ENCODE measurements at places on chromosomes 4 and X.
A peak's percentile ranks its signal among the peaks of the same experiment; 100 is the strongest.

- DNase-seq, result no peak
Observed at GRCh38 chr4:88442689-88443191, 14.2 kb upstream of the HERC5 start.

GRCh38 chr4:184347251-184348239, 126.8 kb downstream of the IRF2 start:
- no peak for DNase-seq

DNA sequence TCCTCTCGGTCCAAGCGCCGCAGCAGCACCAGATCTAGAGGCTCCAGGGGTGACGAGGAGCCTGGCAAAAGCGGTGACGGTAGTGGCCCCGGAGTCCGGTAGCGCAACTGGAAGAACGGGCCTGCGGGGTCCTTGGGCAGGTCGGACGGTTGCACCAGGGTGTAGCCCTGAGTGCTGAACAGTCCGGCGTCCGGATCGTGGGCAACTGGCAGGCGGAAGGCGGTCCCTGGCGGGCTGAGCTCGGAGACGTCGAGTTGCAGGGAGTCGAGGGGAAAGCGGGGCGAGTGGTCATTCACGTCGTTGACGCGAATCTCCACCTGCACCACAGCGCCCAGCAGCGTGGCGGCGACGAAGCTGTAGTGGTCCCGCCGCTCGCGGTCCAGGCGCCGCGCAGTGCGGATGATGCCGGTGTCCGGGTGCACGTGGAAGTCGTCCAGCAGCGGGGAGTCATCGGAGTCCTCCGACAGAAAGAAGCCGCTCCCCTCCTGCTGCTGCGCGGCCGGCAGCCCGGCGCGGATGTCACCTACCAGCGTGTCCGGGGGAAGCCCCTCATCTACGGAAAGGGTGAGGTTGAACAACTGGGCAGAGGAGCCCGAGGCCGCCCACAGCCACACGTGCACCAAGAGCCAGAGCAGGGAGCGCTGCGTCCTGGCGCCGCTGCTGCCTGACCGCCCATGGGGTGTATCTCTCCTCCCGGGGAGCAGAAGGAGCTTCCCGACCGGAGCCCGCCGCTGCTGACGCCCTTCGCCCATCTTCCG, 837 bp downstream of the DCHS2 start:
- DNase-seq, result no peak

DNA sequence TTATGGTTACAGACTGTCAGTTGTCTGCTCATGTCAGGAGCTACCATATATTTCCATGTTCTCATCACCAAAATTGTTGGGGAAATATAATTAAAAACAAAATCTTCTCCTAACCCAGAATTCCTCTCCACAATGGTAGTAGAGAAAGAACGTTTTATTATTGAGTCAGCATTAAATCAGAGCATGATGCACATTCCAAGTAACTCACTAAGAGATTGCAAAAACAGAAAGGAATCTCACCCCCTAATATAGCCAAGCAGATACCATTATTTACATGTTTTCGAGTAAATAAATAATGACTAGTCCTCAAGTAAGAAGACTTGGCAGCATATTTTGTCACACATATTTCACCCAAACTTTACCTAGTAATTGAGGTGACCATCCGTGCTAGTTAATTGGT, 36.2 kb upstream of the ARHGEF6 start:
- DNase-seq, result no peak

GRCh38 chr4:88570001-88570400, 22.3 kb upstream of the HERC3 start:
- no peak for DNase-seq

DNA sequence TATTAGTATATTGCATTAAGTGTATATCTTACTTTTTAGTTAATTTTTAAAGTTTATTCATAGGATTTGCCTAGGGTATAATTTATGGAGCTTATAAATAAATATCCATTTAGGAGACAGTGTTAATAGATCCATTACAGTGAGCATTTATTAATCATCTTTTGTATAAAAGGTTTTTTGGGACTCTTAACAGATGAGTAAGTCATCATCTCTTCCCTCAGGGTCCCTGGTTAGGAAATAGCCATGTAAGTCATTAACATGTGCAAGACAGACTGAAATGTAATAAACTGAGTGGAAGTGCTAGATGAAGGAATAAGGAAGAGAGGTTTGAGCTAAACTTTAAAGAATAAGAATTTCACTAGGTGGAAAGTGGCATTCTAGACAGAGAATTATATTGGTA, 69.2 kb downstream of the PAQR3 start:
- no peak for DNase-seq

- DNase-seq, result no peak
Observed at GRCh38 chr4:26842911-26843310, 17.7 kb upstream of the STIM2 start.

DNA sequence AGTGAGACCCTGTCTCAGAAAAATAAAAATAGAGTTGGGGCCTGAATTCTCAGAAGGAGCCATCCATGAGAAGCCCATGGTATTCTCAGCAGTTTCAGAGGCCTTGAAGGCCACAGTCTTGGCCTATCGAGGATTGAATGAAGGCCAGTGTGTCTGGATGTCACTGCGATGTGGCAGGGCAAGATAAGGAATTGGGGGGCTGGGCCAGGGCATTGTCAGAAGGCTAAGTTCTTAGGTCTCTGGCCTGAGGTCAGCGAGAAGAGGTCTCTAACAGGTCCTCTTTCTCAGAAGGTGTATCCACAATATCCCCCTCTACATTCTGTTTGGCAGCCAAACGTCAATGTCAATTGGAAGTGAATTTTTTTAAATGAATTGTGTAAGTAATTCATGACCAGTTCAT, 5.7 kb downstream of the ZNF275 start:
- no peak for DNase-seq

- DNase-seq, result no peak
Observed at GRCh38 chrX:120462370-120462769, 6.7 kb downstream of the LAMP2 start.

GRCh38 chr4:42906891-42907759, 14.6 kb downstream of the GRXCR1 start:
- DNase-seq, result peak; percentile 1

- no peak for DNase-seq
Observed at GRCh38 chr4:124534131-124534530, 178.4 kb downstream of the ANKRD50 start.

- no peak for DNase-seq
Observed at GRCh38 chrX:132831336-132831973, 127.0 kb downstream of the HS6ST2 start.

GRCh38 chr4:3814053-3814570, 47.9 kb downstream of the ADRA2C start:
- no peak for DNase-seq

- DNase-seq, result no peak
Observed at GRCh38 chr4:184784628-184785257, 41.0 kb downstream of the ACSL1 start.

DNA sequence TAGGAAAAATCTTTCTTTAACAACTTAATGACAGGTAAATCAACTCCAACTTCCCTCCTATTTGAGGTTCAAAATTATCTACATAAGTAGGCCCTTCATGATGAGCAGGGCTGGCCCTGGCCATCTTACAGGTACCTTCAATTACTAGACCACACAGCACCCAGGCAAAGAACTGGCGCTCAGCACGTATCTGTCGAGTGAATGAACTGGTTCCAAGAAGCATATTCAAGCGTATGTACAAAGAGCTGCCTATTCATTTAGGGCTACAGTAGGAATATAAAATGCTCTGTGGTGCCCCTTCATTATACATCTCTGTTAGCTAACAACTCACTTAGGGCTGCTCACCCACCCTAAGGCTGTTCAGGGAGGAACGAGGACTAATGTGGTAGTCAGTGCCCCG, 48.0 kb downstream of the TSPAN5 start:
- DNase-seq, result no peak

- no peak for DNase-seq
Observed at GRCh38 chrX:151000861-151001331, 17.8 kb downstream of the HMGB3 start.

DNA sequence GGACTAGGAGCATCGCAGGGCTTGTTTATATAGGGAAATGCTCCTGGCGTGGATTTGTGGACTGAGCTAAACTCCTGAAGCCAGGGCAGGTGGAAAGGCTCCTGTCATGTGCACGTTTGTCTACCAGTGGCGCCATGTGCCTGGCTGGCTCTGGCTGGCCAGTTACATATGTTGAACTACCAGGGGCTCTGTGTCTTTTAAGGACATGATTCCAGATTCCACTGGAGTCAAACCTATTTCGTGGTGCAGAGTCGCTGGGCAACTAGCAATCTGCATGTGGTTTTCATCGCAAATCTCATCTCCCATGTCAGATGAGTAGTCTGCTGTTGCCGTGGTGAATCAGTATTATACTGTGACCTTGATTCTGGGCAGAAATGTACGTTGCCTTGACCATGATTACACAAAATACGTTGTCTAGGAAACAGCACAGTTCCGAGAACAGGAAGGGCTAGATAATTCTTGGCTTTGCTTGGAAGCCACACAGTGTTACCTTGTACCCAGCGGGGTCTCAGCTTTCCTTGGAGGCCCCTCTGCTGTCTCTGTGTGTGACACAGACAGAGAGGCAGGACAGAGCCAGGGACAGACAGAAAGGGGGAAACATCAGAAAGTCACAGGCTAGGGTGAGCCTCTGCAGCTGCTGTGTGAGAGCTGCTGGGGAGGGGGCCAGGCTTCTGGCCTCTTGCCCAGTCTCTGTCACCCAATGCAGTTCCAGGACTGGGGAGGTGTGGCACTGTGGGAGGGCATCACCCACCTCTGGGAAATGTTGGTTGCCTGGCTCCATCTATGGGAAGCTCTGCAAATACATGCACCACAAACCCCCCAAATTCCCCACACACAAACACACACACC, 19.2 kb downstream of the PNMA6E start:
- DNase-seq, result peak; percentile 82

DNA sequence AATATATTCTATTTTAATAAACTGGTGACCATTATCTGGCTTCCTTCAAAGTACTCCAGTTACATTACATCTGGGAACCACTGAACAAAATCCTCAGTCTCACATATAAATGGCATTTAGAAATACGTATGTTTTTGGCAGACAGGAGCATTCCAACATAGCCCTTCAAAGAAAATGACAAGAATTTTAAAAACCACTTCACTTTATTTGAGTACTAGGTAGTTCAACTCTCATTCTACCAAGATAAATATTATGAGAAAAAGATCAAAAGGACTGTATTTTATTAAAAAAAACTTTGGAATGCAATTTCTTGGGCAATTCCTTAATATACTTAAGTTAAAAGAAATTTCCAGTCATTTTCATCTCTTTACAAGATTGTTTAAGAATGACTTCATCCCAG, 17.6 kb downstream of the TNIP3 start:
- DNase-seq, result no peak
